Colonic mucosa (tissue), 4 donors: ENCODE measurements at places on chromosomes 3 and 15. TPM values are rescaled to one million over a fixed set of nuclear protein-coding genes. Genes with fewer than 3 reads are reported as not detected.

Gene TF
- 3.2 TPM for total RNA-seq

Gene TRAT1
- total RNA-seq = 0.29 TPM

Gene POMGNT2
- total RNA-seq = 5.2 TPM

Gene CADPS
- 2.9 TPM for total RNA-seq

Gene MAGI1
- total RNA-seq = 41.4 TPM

Gene TGM4
- not detected for total RNA-seq

Gene EHHADH
- total RNA-seq = 32.7 TPM

Gene TNFSF10
- 118 TPM for total RNA-seq

Gene GPR176
- 2.2 TPM for total RNA-seq

Gene OR5K2
- not detected for total RNA-seq

Gene MKRN2
- total RNA-seq = 21.2 TPM
